ENCODE measurements at places on chromosomes 2 and 18. TPM values are rescaled to one million over a fixed set of nuclear protein-coding genes. Genes with fewer than 3 reads are reported as not detected.
A peak's percentile ranks its signal among the peaks of the same experiment; 100 is the strongest.

GRCh38 chr18:8188184-8188583 is 421.1 kb upstream of the RAB12 start:
- DNase-seq = no peak

DNA sequence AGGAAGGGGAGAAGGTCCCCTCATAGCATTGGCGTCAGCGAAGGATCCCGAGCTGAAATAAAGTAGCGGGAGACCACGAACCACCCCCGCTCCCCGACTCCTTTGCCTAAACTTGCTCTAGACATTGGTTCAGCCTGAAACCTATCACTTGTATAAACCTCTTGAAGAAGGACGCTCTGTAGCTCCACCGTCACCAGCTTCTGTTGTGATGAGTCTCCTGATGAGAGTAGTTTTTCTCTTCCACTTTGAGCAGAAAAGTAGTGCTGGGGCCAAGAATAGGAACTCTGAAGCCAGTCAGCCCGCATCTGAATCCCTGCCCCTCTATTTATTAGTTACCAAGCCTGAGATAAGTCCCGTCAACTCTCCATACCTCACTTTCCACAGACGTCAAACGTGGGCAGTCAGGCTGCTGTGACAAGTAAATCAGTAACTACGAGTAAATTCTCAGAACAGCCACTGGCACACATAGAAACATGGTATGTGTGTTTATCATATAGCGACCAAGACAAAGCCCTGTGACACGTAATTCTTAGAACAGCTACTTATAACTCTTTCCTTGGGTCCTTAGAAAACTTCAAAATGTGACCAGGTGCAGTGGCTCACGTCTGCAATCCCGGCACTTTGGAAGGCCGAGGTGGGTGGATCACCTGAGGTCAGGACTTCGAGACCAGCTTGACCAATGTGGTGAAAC is 61.7 kb downstream of the CD226 start:
- peak; percentile 87 for DNase-seq

Gene SIX2
- not detected for total RNA-seq

Gene CRYGD
- total RNA-seq = not detected

- DNase-seq = no peak
Measured at GRCh38 chr2:239421851-239422250, 21.0 kb upstream of the HDAC4 start.

DNA sequence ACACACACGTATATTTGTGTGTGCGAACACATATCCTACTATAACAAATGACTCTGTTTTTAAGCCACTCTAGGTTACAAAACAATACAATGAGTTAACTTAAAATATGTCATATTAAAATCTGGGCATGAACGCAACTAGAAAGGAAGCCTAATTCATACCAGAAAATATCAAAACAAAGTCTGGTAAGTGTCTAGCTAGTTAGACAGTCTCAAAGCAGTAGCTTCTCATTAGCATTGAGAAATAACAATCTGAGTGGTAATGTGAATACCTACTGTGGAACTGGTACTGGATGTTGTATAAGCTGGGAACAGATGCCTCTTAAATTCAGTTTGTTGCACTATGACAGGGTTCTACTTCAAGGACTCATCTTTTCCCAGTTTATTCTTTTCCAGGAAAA is 32.5 kb upstream of the WIPF1 start:
- DNase-seq = no peak

Gene GKN2
- total RNA-seq = not detected

GRCh38 chr2:875687-876615 is 74.7 kb upstream of the SNTG2 start:
- peak; percentile 11 for DNase-seq

- DNase-seq = no peak
Measured at GRCh38 chr18:64618390-64618789, 469.5 kb upstream of the LINC00305 start.

Gene PPP1R7
- 86.4 TPM for total RNA-seq

GRCh38 chr2:143779021-143779420 is 649.8 kb downstream of the ARHGAP15 start:
- DNase-seq = no peak

DNA sequence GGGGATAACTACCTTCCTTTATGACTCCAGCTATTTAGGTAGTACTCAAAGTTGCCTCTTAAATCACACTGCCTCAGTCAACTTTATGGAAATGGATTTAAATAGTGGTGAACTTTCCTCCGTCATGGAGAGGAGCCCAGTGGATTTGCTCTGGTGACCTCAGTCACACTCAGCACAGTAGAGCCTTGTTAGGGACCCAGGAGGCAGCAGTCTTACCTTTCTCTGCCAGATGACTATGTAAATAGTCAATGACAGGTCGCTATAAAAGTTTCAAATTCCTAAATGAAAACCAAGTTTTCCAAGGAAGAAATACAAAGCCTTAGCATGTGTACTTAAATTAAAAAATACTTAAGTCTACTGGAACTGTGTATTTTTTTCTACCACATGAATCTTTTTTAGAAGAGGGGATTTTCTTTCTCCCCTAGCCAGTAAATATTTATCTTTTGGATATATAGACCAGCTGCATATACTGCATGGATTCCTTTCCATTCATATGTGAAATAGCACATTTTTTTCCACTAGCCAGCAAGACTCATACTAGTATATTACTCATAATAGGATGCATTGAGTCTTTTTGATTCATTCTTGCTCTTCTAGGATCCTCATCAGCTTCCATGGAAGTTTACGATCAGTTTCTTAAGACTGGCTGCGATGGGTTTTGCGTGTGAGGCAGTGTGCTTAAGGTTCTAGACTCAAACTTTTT is 147.1 kb downstream of the FMNL2 start:
- DNase-seq = no peak

Gene PDCD1
- total RNA-seq = 4.1 TPM

DNA sequence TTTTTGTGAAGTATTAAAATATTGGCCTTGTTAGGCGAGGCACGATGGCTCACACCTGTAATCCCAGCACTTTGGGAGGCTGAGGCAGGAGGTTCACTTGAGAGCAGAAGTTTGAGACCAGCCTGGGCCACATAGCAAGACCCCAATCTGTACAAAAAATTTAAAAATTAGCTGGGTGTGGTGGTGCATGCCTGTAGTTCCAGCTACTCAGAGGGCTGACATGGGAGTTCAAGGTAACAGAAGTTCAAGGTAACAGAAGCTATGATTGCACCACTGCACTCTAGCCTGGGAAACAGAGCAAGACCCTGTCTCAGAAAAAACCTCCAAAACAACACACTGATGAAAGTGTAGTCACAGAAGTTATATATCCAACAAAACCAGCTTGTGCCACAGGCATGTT is 39.8 kb downstream of the IMPA2 start:
- DNase-seq = no peak

- DNase-seq = no peak
Measured at GRCh38 chr2:53286345-53286744, 481.3 kb upstream of the CHAC2 start.

Gene DPP4
- 115 TPM for total RNA-seq

GRCh38 chr2:53509831-53510388 is 257.7 kb upstream of the CHAC2 start:
- DNase-seq = no peak

Gene MSTN
- total RNA-seq = not detected

DNA sequence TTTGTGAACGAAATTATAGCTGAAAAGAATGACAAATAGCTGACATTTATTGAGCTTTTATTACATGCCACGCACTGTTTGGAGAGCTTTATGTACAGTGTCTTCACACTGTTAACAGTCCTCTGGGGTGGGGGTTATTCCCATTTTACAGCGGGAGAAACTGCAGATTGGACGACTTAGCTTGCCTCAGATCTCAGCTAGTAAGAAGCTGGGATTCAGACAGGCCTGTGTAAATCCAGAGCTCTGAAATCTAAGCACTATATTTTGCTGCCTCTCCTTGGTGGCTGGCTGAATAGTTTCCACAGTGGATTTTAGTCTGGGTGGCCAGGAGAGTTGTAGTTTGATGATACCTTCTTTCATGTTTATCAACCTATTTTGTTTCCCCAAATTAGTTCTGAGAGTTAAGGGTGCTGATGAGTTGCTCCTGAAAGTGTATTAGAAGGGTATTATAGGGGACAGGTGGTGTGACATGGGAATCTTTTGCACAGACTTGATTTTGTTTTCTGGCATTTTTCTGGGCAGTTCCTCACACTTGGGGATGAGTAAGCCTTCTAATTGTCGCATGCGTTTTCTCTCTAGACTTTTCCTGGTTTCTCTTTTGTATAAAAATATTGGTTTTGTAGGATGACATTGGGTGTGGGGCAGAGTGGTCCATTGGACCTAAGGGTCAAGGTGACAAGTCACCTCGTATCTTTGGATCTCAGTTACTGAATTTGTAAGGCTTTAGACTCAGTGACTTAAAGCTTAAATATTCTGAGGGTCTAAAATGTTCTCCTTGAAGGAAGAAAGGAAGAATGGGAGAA is 1.5 kb downstream of the ACSL3 start:
- DNase-seq = no peak

DNA sequence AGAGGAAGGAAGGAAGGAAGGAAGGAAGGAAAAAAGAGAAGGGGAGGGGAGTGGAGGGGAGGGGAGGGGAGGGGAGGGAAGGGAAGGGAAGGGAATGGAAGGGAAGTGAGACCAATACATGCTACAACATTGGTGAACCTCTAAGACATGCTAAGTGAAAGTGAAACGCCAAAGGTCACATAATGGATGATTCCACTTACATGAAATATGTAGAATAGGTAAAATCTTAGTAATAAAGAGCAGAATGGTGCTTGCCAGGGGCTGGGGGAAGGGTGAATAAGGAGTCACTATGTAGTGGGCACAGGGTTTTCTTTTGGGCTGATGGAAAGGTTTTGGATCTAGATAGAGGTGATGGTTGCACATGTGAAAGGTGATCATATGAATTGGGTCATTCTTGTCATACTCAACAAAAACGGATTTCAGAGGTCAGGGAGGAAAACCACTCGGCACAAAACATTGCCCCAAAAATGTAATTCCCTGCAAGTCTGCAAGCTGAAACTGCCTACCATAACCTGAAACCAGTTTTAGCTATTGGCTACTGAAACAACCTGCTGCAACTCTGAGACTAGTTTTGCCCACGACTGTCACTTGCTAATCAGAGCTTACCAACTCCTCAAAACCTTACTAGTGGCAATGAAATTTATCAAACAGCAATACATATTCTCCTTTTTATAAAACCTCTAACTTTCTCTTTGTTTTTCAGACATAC is 59.2 kb downstream of the CCDC141 start:
- no peak for DNase-seq

- no peak for DNase-seq
Measured at GRCh38 chr2:158567208-158567607, 110.5 kb downstream of the PKP4 start.

DNA sequence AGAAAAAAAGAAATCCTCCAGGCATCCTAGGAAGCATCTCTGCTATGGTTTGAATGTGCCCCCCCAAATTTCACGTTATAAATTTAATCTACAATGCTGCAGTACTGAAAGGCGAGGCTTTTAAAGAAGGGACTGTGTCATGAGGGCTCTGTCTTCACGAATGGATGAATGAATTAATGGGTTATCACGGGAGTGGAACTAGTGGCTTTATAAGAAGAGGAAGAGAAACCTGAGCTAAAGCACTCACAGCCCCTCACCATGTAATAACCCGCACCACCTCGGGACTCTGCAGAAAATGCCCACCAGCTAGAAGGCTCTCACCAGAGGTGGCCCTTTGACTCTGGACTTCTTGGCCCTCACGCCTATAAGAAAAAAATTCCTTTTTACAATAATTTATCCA is 27.6 kb downstream of the RNU4ATAC start:
- no peak for DNase-seq

GRCh38 chr2:189952536-189953109 is 109.9 kb downstream of the MSTN start:
- DNase-seq = no peak

Gene GALNT5
- not detected for total RNA-seq

Gene FBXO15
- total RNA-seq = 0.23 TPM

DNA sequence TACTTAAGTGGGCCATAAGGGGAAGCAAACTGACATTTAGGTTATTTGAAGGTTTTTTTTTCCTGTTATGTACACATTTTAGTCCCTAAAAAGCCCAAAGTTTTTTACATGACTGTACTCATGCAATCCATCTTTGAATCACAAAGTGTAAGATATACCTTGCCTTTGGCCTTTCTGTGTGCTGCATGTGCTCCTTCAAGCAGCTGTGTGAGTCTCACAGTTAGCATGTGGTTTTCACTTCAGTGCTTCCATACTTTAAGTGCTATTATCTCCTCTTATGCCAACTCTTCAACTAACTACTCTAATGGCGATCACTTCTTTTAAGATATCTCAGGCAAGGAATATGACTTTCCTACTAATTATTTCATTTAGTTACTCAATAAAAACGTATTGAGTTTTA is 597.1 kb upstream of the ACVR2A start:
- DNase-seq = no peak

DNA sequence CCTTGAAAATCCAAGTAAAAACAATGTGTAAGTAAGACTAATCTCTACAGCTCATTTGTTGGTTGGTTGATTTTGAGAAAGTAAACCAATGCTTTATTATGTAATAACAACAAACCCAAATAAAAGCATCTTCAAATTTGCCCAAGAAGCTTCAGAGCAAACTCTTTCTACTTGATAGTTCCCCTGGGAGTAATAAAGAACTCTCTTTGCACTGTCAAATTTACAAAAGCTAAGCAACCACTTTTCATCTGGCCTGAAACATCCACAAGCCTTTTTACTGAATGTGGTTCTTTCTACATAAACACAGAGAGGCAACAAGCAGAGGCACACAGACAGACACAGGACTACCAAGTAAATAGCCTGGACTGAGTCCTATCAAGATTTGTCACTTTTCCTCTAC is 28.8 kb upstream of the CACNB4 start:
- no peak for DNase-seq

DNA sequence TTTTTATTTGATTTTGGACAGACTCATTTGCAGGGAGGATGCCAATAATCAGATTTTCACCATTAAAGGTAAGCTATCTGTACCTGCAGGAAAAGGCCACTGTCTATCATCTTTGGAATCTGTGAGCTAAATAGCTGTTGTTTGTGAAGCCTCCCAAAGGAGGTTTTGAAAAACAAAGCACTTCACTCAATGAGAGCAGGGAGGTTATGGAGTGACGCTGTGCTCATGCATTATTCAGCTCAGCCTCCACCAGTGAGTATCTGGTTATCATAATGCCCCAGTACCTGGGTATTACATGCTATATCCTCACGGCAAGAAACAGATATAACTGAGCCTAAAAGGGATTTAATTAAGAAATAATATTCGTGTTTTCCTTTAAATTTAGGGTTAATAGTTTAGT is 189.6 kb upstream of the PIK3C3 start:
- no peak for DNase-seq

GRCh38 chr2:100412881-100413321 is 4.6 kb downstream of the CHST10 start:
- peak; percentile 11 for DNase-seq

Gene FNDC4
- total RNA-seq = not detected
